ENCODE measurements at places on chromosomes 3 and 15. TPM values are rescaled to one million over a fixed set of nuclear protein-coding genes. Genes with fewer than 3 reads are reported as not detected.

DNA sequence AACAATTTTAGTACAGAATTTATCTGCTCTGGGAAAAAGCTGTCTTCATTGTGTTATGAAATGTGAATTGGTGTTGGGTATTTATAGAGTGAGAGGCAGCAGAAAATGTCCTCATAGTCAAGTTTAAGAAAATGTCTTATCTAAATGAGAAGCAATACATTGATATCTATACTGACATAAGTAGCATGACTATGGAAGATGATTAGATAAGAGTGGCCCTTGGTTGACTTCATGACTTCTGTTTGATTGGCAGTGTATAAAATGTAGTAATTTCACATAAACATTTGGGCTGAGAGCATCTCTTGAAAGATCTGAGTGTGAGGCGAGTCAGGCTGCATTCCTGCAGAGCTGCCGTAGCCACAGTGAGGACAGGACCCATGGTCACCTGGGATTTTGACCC is 19.4 kb downstream of the MCTP2 start:
- DNase-seq = no peak

Gene SYNPR
- not detected for total RNA-seq

Gene RPL4
- total RNA-seq = 3,244 TPM

Gene SLC6A1
- total RNA-seq = not detected

- no peak for DNase-seq
Measured at GRCh38 chr3:142273501-142273900, 48.1 kb upstream of the GK5 start.

DNA sequence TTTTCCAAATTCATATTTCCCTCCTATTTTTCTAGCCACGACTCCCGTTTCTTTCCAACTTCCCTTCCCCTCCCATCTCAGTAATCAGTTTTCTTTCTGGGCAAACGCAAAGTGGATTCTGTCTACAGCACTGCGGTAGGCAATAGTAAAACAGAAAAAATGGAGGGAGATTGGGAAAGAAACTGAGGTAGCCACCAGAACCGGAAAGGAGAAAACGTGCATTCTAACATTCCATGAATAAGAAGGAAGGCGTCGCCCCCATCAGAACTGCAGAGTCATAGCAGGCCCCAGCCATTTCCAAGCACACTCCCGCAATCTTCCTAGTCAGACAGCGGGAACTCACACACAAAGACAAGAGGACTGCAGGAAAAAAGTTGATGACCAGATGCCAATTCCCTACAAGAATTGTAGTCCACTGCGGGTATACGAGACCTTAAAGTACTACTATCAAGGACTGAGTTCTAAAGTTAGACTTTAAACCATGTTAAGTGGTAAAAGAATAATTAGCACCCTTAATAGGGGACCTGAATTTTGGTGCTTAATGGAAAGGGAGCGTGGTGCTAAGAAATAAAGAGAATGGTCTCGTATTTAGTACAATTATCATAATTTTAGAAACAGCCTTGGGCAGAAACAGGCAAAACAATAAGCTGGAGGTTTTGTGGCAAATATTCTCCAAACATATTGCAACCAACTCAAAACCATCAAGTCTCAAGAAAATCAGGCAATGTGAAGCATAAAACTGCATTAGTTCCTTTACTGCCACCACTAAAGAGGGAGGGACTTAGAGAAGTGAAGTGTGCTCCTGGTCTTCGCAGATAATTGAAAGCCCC is 1.4 kb downstream of the PFN2 start:
- peak; percentile 93 for DNase-seq

Data from GM23248 (cell line).